NCI-H460 (cell line): ENCODE measurements at places on chromosomes 6 and 20. TPM values are rescaled to one million over a fixed set of nuclear protein-coding genes. Genes with fewer than 3 reads are reported as not detected.
A peak's percentile ranks its signal among the peaks of the same experiment; 100 is the strongest.

GRCh38 chr20:49462626-49463025 lies 19.8 kb downstream of the KCNB1 start:
- no peak for DNase-seq

DNA sequence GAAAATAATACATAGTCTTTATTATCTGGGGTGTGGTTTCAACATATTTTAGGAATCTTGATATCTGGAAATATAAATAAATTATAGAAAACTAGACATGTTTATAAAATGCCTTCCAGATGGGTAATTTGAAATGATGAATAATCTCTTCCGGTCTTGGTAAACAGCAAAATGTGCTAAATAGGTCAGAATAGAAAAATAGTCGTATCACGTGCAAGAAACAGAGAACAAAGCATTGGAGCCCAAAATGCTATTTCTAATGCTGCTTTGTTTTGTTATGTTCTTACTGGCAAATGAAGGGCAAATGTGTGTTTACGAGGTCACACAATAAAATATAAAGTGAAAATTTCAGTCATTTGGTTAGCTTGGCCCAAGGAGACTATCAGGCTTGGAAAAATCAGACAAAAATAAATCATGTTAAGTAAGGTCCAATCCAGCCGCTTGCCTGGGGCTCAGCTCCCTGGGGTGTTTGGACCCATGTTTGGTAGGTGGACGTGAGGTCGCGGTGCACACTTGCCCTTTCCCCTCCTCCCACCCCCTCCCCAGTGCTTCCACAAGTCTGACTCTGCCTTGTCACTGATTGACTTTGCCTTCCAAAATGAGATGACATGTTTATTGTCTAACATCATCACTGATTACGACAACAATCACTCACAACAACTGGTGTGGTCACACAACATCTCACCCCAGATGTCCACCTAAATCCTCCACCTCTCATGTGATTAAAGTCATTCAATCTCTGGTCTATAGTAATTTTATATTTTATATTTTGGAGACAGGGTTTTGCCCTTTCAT lies 56.0 kb downstream of the RIN2 start:
- no peak for DNase-seq

GRCh38 chr6:121522265-121522664 lies 86.8 kb downstream of the GJA1 start:
- no peak for DNase-seq

DNA sequence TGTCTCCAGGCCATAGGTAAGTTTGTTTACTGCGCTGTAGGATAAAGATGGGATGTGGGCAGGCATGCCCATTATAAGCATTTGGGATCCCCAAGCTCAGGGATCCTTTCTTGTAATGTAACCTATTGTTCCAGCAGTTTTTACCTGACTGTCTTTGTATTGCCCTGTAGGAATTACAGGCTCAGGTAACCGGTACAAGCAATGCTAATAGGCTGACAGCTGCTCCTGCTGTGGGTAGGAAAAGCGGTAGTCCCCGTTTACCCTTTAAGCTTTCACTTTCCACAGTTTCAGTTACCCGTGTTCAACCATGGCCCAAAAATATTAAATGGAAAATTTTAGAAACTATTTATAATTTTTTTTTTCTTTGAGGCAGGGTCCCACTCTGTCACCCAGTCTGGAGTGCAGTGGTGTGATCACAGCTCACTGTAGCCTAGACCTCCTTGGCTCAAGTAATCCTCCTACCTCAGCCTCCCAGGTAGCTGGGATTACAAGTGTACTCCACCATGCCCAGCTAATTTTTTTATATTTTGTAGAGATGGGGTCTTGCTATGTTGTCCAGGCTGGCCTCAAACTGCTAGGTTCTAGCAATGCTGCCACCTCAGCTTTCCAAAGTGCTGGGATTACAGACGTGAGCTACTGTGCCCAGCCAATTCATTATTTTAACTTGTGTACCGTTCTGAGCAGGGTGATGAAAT lies 108.6 kb downstream of the CDYL start:
- DNase-seq: no peak

- peak; percentile 36 for DNase-seq
Observed at GRCh38 chr6:133396233-133396983, 155.3 kb downstream of the EYA4 start.

NRSN1 gene
- not detected in 2 replicates for total RNA-seq

PSMB9 gene
- 20.3 and 21.4 TPM in 2 replicates for total RNA-seq
